ENCODE measurements at places on chromosomes 7 and 10.
A peak's percentile ranks its signal among the peaks of the same experiment; 100 is the strongest.

DNA sequence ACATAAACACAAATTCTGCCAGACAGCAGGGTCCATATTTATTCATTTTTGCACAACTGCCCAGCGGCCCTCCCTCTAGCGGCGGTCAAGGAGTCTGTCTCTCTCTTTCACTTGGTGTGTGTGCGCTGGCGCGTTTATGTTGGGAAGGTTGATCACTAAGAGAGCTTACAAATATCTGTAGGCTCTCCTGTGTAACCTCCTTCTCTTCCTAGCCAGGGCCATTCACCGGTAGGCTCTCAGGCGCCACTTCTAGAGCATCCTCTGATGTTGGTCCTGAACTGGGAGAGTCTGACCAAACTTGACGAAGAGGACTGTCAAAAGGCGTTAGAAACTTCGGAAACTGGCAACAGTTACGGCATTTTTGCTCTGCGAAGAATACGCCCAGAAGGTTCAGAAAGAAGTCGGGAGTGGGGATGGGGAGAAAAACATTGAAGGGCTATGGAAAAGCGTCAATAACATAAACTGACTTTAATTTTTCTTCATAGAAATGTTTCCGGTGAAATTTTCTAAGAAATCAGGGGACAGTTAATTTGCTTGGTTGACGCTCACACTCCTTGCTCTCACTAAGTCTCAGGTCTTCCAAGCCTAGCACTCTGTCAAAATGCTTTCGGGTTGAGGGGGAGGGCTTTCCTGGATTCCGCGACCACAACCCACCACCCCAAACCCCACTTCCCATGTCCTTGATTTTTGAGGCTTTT, 731.1 kb downstream of the ZWINT start:
- DNase-seq, result peak; percentile 85

DNA sequence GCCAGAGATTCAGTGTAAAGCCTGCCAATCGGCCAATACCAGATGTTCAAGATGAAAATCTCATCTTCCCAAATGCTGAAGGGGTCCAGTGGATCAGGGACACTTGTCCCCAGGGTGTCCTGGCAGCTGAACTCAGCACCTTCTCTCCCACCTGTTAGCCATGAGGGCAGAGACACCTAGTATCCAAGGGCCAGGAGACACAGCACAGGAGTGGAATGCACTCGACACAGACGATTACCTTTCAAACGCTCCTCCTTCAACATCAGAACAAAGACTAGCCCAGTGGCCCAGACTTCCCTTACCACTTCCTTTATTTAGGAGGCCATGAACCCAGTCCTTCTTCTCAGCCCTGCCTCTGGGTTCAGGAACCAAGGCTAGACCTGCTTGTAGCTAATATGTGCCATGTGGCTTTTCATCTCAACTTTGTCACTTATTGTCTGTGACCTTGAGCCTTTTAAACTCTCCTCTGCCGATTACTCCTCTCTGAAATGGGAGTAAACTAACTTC, 180.3 kb upstream of the PLXNA4 start:
- no peak for DNase-seq

DNA sequence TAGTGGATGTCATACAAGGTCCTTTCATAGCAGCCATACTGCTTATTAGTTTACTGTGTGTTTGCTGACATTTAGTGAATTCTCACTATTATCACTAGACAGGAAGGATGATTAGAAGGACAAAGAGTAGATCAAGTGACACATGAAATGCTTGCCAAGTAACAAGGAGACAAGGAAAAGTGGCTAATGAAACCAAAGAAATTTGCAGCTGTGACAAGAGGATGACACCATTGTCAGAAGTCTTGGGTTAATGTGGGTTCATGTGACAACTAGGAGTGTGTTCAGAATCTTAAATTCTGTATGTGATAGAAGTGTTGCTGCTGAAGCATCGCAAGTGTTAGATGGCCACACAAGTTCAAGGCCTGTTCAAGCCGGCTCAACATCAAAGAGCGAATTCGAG, 40.8 kb upstream of the FAM180A start:
- no peak for DNase-seq

GRCh38 chr7:2709553-2710285, 21.7 kb downstream of the AMZ1 start:
- DNase-seq, result peak; percentile 90

DNA sequence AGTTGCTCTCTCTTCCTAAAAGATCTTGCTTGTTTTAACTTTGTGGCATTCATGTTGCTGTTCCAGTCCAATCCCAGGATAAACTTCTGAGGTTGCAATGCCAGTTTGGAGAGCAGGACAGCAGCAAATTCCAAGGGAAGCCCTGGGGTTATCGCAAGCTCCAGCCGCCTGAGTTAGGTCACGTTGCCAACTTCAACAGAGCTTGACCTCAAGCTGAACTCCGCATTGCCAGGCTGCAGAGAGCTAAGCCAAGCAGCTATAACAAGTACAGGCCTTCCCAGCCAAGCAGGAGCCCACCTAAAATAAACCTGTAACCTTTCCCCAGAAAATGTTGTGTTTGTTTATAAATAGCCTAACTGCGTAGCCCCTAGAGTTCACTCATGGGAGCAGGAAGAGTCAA, 138.9 kb upstream of the LYZL1 start:
- DNase-seq, result no peak

DNA sequence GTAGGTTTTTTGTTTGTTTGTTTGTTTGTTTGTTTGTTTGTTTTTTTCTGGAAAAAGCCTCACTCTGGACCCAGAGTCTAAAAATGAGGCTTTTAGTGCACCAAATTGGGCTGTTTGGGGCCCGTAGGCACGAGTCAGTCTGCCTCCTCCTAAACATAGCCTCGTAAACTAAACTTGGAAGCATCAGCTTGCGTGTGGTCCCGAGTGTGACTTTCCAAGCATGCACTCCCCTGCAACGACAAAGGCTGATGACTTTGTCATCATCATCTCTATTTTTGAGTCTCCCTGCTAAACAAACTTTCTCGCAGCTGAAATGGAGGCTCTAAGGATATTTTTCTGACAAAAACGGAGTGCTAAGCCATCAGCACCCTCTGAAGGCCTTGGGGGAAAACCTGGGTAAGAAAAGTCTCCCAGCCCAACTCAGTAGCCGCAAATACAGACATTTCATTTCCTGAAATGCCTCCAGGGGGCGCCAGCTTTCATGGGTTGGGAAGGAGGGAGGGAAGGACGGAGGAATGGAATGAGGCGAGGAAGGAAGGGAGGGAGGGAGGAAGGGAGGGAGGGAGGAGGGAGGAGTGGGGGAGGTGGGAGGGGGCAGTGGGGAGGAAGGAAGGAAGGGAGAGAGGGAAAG, 245.9 kb downstream of the KCNMA1 start:
- peak; percentile 72 for DNase-seq

- DNase-seq, result no peak
Observed at GRCh38 chr10:97520978-97521761, 22.4 kb downstream of the UBTD1 start.

All from common myeloid progenitor, CD34-positive (primary cell).